ENCODE measurements at places on chromosomes 1 and 21.

DNA sequence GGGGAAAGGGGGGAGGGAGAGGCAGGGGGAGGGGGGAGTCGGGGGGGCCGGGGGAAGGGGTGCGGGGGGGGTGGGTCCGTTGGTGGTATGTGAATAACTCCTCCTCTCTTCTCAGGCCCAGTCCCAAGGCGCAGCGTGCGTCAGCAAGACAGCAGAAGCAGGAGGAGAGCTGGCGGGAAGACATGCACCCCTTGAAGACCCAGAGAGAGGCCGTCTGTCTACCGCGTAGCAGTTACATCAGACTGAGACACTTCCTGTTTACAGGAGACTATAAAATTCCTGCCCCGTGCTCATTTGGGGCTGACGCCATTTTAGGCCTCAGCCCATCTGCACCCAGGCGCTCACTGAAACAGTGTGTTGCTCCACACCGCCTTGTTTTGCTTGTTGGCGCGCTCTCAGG, 55.3 kb downstream of the SETD4 start:
- peak; percentile 42 for DNase-seq

DNA sequence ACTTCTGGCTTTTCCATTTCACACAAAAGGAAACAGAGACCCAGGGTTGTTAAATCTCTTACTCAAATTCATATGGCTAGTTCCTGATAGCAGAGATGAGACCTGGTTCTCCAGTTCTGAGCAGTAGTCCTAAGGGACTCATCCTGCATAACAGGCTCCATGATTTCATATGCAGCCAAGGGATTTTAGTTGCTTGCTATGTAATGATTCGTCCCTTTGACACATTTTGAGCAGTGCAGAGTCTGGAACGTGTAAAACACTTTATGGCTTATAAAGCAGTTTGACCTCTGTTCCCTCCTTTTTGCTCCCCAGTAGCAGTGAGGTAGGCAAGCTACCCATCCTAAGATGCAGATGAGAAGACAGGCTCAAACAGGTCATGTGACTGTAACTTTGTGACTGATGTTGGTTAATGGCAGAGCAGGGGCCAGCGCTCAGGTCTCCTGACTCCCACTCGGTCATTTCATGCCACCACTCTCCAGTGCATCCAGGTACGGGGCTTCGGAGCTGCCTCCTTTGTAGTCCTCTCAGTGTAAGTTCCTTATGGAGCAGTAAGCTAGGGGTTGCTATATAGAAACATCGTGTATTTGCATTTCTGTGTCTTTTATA, 24.2 kb downstream of the CC2D1B start:
- DNase-seq, result no peak

DNA sequence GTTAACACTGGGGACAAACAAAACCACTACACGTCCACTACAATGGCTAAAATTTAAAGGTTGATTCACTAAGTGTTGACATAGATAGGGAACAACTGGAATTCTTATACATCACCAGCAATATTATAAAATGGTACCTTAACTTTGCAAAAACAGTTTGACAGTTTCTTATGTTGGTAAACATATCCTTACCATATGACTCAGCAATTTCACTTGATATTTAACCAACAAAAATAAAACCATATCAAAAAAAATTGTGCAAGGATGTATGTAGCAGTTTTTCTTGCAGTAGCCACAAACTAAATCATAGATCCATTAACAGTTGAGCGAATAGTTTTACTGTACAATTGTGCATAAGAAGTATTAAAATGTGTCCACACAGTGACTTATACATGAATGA, 5.3 kb upstream of the HSPA13 start:
- DNase-seq, result no peak

DNA sequence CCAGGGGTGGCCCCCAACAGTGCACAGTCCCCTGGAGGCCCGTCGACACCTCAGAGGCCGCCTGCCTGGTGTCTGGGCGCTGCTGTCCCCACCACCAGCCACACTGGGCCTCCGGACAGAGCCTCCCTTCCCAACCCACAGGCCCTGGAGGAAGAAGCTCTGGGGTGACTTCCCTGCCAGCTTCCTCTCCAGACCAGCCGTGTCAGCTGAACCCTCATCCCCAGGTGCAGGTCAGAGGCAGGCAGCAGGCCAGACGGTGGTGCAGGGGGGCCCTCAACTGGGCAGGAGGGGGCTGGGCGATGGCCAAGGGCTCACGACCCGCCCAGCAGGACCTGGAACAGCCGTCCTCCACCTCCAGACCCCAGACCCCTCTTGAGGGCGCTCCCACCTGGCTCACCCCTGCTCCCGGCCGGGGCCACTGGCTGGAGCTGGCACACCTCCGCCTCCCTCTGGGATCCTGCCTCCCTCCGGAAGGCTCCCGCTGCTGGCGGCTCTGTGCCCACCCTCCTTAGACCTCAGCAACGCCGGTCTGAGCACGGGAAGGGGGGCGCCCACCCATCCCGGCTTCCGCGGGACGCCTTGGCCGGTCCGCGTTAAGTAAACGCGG, 520 bp downstream of the TNFRSF18 start:
- no peak for DNase-seq

DNA sequence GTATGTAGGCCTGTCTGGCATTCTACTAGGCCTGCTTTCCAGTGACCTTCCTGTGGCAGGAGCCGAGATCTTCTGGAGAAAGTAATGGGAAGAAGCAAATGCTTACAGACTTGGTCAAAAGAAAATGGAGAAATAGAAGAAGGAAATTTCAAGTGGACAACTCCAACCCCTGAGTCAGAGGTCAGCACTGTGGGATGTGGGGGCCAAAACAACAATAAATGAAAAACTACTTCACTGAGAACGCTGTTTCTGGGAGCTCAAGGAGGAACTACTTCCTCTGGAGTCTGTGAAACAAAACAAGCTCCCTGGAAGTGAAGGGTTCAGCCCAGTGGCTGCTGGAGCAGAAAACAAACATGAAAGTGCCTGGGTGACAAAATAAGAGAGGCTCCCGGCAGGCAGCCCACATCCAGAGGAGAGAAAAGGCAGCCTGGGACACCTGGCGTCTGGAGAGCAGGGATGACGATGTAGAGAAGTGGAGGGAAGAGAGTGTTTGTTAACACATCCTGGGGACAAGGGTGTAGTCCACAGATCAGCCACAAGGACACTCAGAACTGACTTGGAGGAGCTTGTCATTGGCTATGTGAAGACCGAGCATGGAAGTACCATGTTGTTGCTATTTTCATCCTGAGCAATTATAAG, 355.2 kb downstream of the SMYD3 start:
- peak; percentile 93 for DNase-seq

GRCh38 chr21:15190837-15191236, 126.0 kb upstream of the NRIP1 start:
- DNase-seq, result no peak

DNA sequence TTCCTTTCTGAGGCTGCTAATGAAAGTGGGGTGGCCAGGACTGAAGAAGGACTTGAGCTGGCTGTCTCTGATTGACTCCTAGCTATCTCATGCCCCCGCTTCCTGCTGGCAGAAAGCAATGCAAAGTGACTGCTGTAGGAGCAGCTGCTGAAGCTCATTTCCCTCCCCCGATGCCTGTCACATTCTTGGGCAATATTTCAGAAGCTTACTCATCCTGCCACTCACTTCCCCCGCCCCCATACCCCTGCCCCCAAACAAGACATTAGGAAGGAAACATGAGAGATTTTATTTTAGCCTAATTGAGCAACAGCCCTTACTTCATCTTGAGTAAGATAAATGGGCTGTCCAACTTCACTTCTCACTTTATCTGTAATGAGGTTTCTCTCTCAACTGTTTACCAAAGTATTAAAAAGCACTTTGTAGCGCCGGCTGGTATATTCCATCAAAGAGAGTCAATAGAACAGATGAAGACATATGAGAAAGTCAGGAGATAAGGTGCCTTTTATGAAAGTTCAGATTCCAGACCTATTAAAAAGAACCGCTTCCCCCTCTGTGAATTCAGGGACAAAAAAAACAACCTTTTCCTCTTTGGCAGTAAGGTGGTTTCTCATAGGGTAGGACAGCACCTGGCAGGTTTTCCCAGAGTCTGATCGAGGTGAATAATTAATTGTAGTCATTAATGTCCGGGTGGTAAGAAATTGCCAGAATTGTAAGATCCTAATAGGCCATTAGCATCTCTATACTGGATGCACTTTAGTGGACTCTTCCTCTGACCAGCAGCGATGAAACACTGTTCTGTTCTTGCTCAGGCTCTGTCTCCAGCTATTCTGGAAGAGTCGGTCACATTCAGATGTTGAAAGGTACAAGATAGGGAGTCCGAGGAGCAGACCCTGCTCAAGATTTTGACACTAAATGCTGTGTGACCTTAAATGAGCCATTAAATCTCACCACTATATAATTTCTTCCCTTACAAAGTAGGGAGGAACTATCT, 70.2 kb downstream of the SH3GLB1 start:
- DNase-seq, result peak; percentile 73

All from NCI-H2029 treated with DMSO at 0.1 percent for 48 hours (cell line).